ENCODE measurements at places on chromosomes 6 and 20. TPM values are rescaled to one million over a fixed set of nuclear protein-coding genes. Genes with fewer than 3 reads are reported as not detected.

The CASS4 gene
- total RNA-seq: 0.21 TPM

The UBD gene
- not detected for total RNA-seq

The MAN1A1 gene
- total RNA-seq: 1.6 TPM

The MUCL3 gene
- total RNA-seq: not detected

The LRRC73 gene
- 0.21 TPM for total RNA-seq

The ARMC2 gene
- 0.56 TPM for total RNA-seq

The HRH3 gene
- total RNA-seq: not detected

The RSPH9 gene
- 0.23 TPM for total RNA-seq

The BTNL2 gene
- total RNA-seq: not detected

The C20orf204 gene
- 0.74 TPM for total RNA-seq

The PLCG1 gene
- total RNA-seq: 48.5 TPM

The AKAP12 gene
- 7.0 TPM for total RNA-seq

The HLA-DMB gene
- total RNA-seq: not detected

The IYD gene
- total RNA-seq: not detected

The PRL gene
- not detected for total RNA-seq

The BEND3 gene
- total RNA-seq: 3.2 TPM

The SLC22A16 gene
- total RNA-seq: not detected

The TFAP2D gene
- total RNA-seq: not detected

The SMIM29 gene
- 19.2 TPM for total RNA-seq

The NRSN1 gene
- not detected for total RNA-seq

The SH3BGRL2 gene
- 11.1 TPM for total RNA-seq

The TAF4 gene
- 9.9 TPM for total RNA-seq

The DSP gene
- 585 TPM for total RNA-seq

The SYNDIG1 gene
- total RNA-seq: not detected

The ULBP1 gene
- total RNA-seq: 0.05 TPM

The SRSF12 gene
- total RNA-seq: 0.19 TPM

The ULBP2 gene
- total RNA-seq: 13.0 TPM

The NR2E1 gene
- total RNA-seq: not detected

The WFDC2 gene
- 4.9 TPM for total RNA-seq

Data from airway epithelial cell (primary cell).